ENCODE measurements at places on chromosomes 5 and 9.

DNA sequence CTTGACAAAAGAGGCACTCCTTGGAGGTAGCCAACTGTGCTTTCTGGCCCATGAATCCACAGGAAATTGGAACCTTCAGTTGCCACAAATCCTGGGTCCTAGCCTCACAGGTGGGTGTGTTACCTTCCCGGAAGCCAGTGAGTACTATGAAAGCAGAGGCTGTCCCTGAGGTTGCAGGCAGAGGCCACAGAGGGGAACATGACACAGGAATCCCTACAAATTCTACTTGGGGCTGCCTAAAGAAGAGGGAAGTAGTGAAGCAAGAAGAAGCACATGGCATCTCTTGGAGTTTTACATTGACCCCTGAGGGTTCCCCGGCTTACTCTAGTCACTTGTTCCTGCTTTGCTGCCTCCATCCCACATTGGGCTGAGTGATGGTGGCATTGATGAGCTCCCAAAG is 2.6 kb downstream of the SLC22A5 start:
- DNase-seq, result no peak

GRCh38 chr5:19047277-19047676 is 940.7 kb downstream of the CDH18 start:
- no peak for DNase-seq

DNA sequence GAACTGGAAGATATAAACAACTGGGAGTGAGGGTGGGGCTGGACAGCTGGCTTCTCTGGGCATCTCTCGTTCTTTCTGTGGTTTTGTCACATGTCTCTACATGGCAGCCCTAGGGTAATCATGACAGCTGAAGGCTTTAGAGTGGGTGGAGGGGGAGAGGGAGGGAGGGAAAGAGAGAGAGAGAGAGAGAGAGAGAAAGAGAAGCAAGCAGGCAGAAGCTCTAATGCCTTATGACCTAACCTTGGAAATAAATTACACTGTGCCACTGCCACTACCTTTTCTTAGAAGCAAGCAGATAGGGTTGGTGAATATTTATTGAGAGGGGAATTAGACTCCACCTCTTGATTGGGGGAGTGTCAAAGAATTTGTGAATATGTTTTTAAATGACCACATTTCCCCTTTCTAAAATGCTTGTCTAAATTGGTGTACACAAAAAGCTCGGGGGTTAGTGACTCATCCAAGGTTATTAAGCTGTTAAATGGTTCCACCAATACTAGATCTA is 2.6 kb upstream of the DAPK1 start:
- no peak for DNase-seq

DNA sequence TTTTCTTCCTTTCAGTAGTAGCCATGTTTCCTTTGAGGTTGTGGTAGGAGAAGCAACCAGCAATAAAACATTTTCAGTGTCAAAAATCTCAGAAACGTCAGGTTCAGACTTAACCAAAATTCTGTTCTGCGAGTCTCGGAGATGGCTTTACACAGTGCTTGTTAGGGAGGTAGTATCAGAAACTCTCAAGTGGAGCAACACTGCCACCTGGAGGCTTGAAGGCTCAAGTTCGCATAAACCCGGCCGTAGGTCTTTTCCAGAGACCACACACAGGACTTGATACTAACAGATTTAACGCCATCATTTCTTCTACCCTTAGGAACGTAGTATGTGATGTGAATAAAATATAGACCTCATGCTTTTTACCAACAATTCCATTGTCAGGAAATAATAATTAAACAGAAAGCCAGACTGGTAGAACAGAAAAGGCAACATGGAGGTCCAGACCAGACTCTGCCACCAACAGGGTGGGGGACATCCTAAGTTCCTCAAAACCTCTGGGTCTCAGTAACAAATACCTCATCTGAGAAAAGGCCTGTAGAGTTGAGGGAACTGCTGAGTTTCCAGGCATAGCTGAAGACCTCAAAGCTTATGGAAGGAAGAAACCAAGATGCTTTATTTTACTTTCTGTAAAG is 8.5 kb downstream of the PTGER4 start:
- DNase-seq, result no peak

- no peak for DNase-seq
Measured at GRCh38 chr9:133253268-133253667, 21.7 kb downstream of the ABO start.

GRCh38 chr9:94875300-94876020 is 149.0 kb downstream of the AOPEP start:
- peak; percentile 10 for DNase-seq

GRCh38 chr5:135355169-135355568 is 43.9 kb downstream of the MACROH2A1 start:
- DNase-seq, result no peak

- DNase-seq, result no peak
Measured at GRCh38 chr9:89442981-89443814, 54.7 kb downstream of the SEMA4D start.

- no peak for DNase-seq
Measured at GRCh38 chr5:11009576-11009975, 248.5 kb upstream of the DAP start.

DNA sequence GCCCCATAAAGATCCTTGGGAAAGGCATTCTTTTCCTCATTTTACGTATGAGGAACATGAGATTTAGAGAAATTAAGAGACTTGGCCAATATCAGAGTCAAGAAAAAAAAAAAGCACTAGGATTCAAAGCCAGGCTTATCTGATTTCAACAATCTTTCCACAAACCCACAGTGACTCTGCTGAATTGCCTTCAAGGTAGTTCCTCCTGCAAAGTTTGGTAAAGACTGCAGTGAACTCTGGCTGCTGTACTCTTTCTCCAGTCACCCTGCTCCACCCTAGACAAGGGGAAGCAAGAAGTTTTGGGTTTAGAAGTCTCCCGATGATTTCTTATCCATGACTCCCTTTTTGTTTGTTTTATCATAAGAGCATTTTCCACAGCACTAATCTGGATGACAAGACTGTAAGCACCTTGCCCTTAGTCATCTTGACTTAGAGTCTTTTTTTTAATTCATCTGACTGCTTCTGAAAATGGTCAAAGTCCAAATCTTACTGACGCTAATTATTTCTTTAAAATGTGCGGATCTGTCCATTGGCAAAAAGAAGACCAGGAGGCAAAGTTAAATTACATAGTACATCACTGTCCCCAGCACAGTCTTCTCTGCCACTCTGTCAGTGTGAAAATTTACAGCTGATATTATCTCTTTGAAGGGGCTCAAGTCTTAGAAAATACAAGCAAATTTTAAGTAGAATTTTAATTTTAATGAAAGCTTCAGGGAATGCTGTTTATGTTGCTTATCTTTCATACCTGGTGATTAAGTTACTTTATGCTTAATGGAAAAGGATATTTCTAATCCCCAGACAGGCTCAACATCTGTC is 180.1 kb downstream of the TTLL11 start:
- no peak for DNase-seq

- DNase-seq, result no peak
Measured at GRCh38 chr9:37377688-37378612, 44.5 kb upstream of the GRHPR start.

- no peak for DNase-seq
Measured at GRCh38 chr9:14133394-14133793, 180.5 kb downstream of the NFIB start.

DNA sequence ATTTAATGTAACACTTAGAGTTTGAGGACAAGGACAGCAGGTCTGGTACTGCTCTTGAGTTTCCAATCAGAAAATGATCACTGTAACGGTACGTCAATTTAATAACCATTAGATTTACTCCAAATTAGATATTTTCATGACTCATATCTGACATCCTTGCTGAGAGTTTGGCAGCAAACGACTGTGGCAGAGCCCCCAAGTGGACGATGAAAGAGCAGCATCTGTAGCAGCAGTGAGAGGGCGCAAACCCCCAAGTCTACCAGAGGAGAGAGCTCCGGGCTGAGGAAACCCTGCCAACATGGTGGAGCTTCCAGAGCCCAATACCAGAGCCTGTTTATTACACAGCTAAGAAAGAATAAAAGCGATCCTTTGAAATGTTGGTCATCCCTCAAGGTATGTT is 73.2 kb upstream of the EPB41L4A start:
- DNase-seq, result peak; percentile 54

- no peak for DNase-seq
Measured at GRCh38 chr9:98484162-98484561, 224.6 kb downstream of the GABBR2 start.

DNA sequence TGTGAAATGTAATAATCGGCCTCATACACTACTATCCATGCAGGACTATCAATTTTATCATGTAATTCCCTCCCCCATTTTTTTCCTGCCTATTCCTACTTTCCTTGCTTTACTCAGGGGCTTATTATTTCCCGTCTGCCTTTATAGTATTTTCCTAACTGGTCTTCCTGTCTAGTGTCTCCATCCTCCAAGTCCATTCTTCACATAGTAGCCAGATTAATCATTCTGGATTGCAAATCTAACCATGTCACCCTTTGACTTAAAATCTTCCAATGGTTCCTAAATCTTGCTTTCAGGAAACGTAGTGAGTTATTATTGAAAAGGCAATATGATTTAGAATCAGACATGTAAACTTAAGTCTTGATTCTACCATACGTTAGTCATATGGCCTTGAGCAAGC is 307.4 kb upstream of the HAPLN1 start:
- no peak for DNase-seq

GRCh38 chr9:110509792-110510191 is 69.7 kb downstream of the SVEP1 start:
- DNase-seq, result no peak

DNA sequence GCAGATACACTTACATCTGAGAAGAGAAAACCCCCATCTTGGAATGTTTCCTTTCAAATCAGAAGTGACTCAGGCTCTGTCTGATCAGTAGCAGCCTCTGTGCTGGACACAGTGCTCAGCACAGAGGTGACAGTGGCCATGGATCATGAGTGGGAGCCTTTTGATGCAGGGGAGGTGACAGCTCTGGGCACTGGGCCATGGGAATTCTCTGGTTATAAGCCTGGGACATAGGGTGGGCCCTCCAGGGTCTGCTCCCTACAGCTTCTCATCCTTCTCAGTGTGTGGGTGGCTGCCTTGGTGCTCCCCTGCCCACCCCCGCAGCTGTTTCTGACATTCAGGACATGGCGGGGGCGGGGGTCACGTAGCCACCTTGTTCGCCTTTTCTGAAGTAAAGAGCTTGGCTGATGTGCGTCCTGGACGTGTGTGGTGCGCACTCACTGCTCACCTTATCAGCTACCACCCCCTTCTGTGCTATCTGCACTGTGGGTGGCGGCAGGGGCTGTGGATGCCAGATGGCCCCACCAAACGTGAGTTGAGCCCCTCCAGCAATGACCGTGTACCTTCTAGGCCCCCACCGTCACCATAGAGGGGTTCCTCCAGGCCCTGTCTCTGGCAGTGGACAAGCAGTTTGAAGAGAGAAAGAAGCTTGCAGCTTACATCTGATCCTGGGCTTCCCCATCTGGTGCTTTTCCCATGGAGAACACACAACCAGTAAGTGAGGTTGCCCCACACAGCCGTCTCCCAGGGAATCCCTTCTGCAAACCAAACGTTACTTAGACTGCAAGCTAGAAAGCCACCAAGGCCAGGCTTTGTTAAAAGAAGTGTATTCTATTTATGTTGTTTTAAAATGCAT is 24.0 kb downstream of the TRIP13 start:
- no peak for DNase-seq

Data from GM19239 (cell line).